ENCODE measurements at places on chromosomes 1 and 21.

DNA sequence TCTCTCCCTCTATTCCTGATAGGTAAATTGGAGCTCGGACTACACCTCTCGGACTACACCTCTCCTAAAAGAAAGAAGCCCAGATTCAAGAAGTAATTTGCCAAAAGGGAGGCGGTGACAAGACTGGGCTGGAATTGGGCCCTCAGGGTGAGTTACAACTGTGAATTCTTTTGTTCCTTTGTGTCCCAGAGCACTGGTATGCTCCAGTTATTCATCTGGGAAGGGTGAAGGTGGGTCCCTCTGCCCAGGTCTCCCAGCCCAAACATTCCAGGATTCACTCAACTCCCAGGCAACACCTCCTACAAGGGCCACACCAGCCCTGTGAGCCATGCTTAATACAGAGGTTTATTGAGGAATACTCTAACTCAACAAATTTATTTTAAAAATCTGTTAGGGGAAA is 69.2 kb downstream of the LMX1A start:
- no peak for DNase-seq

DNA sequence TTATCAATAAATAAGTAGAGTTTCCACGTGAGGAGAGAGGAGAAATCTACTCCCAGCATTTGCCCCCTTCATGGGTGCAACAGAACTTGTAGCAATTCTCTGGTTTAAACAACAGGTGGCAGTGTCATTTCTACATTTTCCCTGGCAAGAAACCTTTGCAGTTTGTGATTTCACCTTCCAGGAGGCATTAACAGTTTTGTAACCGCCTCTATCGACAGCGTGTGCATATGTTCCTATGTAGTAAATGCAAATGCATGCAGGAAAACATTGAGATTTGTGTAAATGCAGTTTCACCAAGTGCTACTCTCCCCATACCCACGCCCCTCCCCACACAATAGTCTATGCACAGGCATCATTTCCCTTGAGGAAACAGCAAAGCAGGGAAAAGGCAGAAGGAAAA is 494.7 kb downstream of the SMYD3 start:
- no peak for DNase-seq

DNA sequence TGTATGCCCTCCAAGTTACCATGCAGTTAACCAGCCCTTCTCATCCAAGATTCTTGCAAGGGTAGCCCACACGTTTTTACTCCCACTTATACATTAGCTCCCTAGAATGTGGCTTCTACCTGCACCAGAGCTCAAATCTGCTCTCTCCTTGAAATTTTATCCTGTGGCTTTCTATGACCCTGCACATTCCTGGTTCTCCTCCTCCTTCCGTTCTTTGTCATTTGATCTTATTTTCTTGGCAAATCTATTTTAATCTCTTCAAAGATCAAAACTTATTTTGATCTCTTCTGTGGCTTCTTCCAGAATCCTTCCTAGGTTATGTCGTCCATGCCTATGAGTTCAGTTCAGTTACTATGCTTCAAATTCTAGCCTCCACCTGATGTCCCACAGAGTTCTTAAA is 115.6 kb upstream of the GUCA2B start:
- no peak for DNase-seq

DNA sequence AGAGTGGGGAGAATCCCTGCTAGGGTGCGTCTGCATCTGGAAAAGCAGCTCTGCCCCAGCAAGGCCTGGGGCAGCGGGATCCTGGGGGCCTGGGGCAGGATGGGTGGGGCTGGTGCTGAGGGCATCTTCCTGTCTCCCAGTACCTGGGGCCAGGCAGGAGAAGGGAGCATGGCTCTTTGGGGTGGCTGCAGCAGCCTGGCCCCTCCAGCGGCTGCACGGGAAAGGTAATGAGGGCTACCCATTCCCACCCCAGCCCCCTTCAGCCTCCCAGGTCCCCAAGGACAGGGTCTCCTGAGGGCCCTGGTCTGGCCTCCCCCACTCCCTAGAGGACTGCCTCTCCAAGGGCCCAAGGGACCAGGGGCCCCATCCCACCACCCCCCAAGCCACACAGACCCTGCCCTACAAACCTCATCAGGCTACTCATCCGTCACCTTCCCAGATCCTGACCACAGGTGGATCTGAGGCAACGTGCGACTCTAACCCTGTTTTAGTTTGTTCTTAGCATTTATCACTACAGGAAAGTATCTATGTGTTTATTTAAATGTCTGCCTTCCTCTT is 910 bp upstream of the ANKRD65 start:
- DNase-seq, result no peak

- DNase-seq, result no peak
Observed at GRCh38 chr1:150612014-150612345, 17.4 kb downstream of the ENSA start.

DNA sequence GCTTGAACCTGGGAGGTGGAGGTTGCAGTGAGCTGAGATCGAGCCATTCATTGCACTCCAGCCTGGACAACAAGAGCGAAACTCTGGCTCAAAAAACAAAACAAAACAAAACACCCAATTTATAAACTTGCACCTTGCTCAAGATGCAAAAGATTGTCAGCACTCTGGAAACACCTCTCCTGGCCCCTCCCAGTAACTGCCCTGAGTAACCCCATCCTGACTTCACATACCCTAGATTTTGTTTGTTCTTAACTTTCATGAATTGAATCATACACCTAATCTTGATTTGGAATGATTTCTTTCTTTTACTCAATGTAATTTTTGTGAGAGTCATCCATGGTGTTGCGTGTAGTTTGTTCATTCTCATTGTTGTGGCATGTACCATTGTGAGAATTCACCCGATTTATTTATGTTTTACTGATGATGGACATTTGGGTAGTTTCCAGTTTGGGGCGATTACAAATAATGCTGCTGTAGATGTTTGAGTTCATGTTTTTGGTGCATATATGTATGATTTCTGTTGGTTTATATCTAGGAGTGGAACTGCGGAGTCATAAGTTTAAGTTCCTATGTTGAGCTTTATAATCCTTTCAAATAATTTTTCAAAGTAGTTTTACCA is 10.4 kb downstream of the NECAP2 start:
- DNase-seq, result no peak

GRCh38 chr1:178324003-178324402 is 172.8 kb downstream of the CLEC20A start:
- no peak for DNase-seq

DNA sequence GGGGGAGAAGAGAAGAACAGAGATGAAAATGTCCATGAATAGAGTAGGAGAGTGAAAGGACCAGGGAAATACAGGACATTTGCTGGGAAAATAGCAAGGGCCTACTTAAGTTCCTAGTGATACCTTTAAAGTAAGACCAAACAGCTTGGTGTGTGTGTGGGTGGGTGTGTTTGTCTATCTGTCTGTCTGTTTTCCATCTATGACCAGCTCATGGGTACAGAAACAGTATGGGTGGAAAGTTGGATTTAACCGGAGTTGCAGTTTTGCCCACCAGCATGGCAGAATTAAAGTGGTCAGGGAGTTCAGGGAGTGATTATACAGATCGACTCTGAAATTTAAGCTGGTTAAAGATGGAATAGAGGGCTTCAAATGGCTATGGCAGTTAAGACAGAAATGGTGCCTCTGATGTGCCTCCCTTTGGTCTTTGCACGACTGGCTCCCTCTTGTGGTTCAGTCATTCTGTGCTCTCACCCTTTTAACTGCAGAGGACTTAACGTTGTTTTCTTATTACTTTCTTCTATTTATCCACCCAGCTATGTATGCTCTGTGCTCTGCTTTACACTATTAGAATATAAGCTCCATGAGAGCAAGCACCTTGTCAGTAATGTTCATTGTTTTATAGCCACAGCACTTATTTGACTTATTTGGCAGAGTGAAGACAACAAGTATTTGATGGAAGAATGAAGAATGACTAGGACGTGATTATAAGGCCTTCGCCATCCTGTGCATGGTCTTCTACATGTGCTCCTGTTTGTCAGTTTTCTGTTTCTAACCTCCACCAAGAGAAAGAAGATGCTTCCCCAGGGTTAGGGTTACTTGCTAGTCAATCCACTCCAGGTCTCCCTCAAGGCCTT is 72.7 kb upstream of the AK4 start:
- no peak for DNase-seq

GRCh38 chr1:84170171-84170570 is 26.1 kb downstream of the PRKACB start:
- DNase-seq, result no peak

- DNase-seq, result no peak
Observed at GRCh38 chr21:40047993-40048730, 180.9 kb downstream of the PCP4 start.

- DNase-seq, result no peak
Observed at GRCh38 chr1:101145449-101145820, 91.4 kb upstream of the S1PR1 start.

- DNase-seq, result no peak
Observed at GRCh38 chr1:85611856-85612255, 31.3 kb downstream of the CCN1 start.

- no peak for DNase-seq
Observed at GRCh38 chr1:34889705-34890104, 30.2 kb upstream of the SMIM12 start.

- DNase-seq, result no peak
Observed at GRCh38 chr1:235714205-235714897, 64.8 kb upstream of the GNG4 start.

Measured in activated naive CD4-positive, alpha-beta T cell (primary cell).